Endothelial cell of coronary artery (primary cell): ENCODE measurements at places on chromosomes 1 and 21. TPM values are rescaled to one million over a fixed set of nuclear protein-coding genes. Genes with fewer than 3 reads are reported as not detected.

LMOD1 gene
- total RNA-seq: 0.09 and 1.2 TPM in 2 replicates

HRNR gene
- total RNA-seq: not detected in 2 replicates

LCE3E gene
- not detected in 2 replicates for total RNA-seq

DHRS3 gene
- 34.1 and 52.0 TPM in 2 replicates for total RNA-seq

GNG4 gene
- not detected in 2 replicates for total RNA-seq

GJA9 gene
- not detected in 2 replicates for total RNA-seq

MASP2 gene
- total RNA-seq: 0.09 TPM in 1 of 2 replicates, not detected in the other

HS2ST1 gene
- total RNA-seq: 17.6 and 18.3 TPM in 2 replicates

LCE1E gene
- not detected in 2 replicates for total RNA-seq

LAD1 gene
- total RNA-seq: not detected in 2 replicates

SLAMF8 gene
- total RNA-seq: not detected in 2 replicates

CELA2B gene
- not detected in 2 replicates for total RNA-seq

NPHS2 gene
- not detected in 2 replicates for total RNA-seq

S100A7 gene
- total RNA-seq: not detected in 2 replicates

RUNX3 gene
- total RNA-seq: under 0.01 TPM in 1 of 2 replicates, not detected in the other

SHE gene
- total RNA-seq: 41.9 and 59.6 TPM in 2 replicates

TSPEAR gene
- total RNA-seq: not detected in 2 replicates

JAK1 gene
- total RNA-seq: 139 and 154 TPM in 2 replicates

CELSR2 gene
- 0.45 and 2.1 TPM in 2 replicates for total RNA-seq

KRTAP19-1 gene
- not detected in 2 replicates for total RNA-seq

LAMC1 gene
- total RNA-seq: 414 and 644 TPM in 2 replicates

ADARB1 gene
- 17.9 and 40.4 TPM in 2 replicates for total RNA-seq

MYOG gene
- total RNA-seq: not detected in 2 replicates

ANGPTL3 gene
- total RNA-seq: not detected in 2 replicates

PTCH2 gene
- total RNA-seq: under 0.01 and 0.18 TPM in 2 replicates

DNAJC28 gene
- 0.90 and 0.94 TPM in 2 replicates for total RNA-seq

ACTL8 gene
- total RNA-seq: not detected in 2 replicates

SMIM1 gene
- total RNA-seq: 1.0 and 1.2 TPM in 2 replicates

C8B gene
- total RNA-seq: not detected in 2 replicates

BACH1 gene
- 18.5 and 46.4 TPM in 2 replicates for total RNA-seq

LCE2A gene
- total RNA-seq: not detected in 2 replicates

AK5 gene
- 7.4 and 10.6 TPM in 2 replicates for total RNA-seq

WNT3A gene
- not detected in 2 replicates for total RNA-seq

KCNH1 gene
- not detected in 2 replicates for total RNA-seq

ZNHIT6 gene
- 12.2 and 13.6 TPM in 2 replicates for total RNA-seq

EPHA2 gene
- 110 and 142 TPM in 2 replicates for total RNA-seq

F5 gene
- total RNA-seq: under 0.01 TPM in 1 of 2 replicates, not detected in the other

OR2T2 gene
- total RNA-seq: not detected in 2 replicates

NIBAN1 gene
- 7.5 and 11.1 TPM in 2 replicates for total RNA-seq

MTARC2 gene
- total RNA-seq: 3.1 and 12.7 TPM in 2 replicates

SGIP1 gene
- 4.8 and 19.7 TPM in 2 replicates for total RNA-seq

ABCA4 gene
- 2.0 and 4.0 TPM in 2 replicates for total RNA-seq

GJC2 gene
- total RNA-seq: 1.2 and 3.9 TPM in 2 replicates

AMY1C gene
- not detected in 2 replicates for total RNA-seq

GPR37L1 gene
- total RNA-seq: not detected in 2 replicates

TFAP2E gene
- 0.09 TPM in 1 of 2 replicates, not detected in the other for total RNA-seq
